ENCODE measurements at places on chromosomes 12 and 14.

- DNase-seq, result no peak
These were observed 192.1 kb downstream of the TMEM132C start for GRCh38 chr12:128459067-128459466.

DNA sequence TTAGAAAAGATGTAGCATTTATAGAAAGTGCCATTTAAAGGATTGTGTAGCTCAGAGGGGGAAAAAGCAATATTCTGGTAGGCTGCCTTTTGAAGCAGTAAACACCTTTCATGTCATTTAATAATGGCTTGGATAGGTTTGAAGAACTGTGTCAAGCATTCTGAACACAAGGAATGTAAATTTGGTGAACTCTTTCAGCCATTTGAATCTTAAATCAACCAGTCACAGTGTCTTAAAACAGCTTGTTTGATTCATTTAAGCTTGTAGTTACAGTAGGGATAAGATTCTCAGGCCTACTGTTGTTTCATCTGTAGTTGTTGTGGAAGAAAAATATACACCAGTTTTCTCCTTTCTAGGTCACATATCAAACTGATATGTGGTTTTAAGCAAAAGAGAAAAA, 299.4 kb upstream of the NOVA1 start:
- no peak for DNase-seq

GRCh38 chr12:96497855-96498254, 8.5 kb downstream of the CFAP54 start:
- DNase-seq, result no peak

GRCh38 chr12:563250-563781, 99.9 kb downstream of the NINJ2 start:
- DNase-seq, result peak; percentile 86

DNA sequence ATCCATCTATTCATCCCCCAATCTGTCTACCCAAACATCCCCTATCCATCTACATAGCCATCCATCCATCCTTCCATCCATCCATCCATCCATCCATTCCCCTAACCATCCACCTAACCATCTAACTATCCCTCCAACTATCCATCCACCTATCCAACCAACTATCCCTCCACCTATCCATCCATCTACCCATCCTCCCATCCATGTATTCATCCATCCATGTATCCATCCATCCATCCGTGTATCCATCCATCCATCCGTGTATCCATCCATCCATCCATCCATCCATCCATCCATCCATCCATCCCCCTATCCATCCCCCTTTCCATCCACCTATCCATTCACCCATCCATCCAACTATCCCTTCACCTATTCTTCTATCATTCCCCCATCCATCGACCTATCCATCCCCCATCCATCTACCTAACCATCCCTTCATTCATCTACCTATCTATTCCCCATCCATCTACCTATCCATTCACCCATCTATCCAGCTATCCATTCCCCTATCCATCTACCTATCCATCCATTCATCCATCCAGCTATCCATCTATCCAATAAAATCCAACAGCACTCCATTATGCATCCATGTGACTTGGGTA, 131.7 kb downstream of the VRK1 start:
- DNase-seq, result no peak

- no peak for DNase-seq
These were observed 7.1 kb downstream of the BCL11B start for GRCh38 chr14:99264691-99265450.

GRCh38 chr12:47370421-47370820, 290.7 kb upstream of the AMIGO2 start:
- DNase-seq, result no peak

- DNase-seq, result no peak
These were observed 179.6 kb upstream of the PDZRN4 start for GRCh38 chr12:41008472-41008871.

DNA sequence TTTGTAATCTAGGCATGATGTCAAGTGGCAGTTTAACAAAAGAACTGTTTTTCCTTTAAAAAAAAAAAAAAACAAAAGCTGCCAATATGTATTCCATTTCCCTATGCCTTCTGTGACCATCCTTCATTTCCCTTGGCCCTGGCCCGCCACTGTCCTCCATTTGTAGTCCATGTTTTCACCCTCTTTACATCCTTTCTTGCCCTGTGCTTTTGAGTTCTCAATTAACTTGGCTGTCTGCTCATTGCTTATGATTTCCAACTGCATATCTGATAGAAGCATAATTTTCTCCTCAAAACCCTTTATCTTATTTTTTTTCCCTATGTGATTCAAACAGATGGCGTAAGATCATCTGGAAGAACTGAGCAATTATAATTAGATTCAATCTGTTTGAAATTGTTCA, 297.5 kb downstream of the NAV3 start:
- DNase-seq, result no peak

DNA sequence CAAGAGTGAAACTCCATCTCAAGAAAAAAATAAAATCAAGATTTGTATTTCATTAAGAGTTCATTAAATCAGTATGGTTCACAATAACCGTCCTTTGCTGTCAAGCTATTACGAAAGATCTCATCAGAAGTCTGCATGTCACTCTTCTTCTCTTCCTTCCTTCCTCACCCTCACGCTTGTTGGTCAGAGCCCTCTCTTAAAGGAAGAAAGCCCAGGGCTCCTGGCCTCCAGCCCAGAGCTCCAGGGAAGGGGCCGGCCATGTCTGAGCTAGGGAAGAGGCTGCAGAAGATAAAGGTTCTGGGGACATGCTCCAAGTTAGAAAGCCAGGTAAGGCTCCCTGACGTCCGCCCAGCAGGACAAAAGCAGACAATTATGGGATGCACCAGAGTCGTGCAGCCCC, 43.1 kb upstream of the DLK1 start:
- no peak for DNase-seq

DNA sequence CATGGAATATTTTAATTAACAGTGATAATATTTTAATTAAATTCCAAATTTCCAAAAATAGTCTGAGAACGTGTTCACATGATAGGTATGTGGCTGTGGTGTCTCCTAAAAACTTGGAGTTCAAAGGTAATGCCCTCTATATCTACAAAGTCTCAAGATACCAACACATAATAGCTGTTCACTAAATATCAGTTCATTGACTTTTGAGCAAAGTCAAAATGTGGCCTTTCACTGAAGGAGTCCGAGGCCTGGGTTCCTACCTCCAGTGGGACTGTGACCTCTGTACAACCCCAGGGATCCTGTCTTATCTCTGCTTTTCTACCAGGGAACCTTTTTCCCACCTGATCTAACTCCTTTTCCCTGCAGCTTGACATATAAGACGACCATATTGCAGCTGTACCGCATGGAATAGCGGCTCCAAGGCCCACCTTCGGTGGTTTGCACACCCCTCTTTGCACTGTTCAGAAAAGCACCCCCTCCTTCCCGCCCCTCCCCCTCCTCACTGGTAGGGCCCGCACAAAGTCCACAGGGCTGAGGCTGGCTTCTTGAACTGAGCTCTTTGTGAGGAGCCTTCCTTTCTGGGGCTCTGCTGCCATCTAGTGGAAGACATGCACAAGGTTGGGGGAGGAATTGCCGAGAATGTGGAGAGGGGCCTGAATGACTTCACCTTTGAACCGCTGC, 3.1 kb downstream of the CCND2 start:
- DNase-seq, result peak; percentile 90

GRCh38 chr14:65360144-65360784, 52.3 kb upstream of the FUT8 start:
- no peak for DNase-seq

DNA sequence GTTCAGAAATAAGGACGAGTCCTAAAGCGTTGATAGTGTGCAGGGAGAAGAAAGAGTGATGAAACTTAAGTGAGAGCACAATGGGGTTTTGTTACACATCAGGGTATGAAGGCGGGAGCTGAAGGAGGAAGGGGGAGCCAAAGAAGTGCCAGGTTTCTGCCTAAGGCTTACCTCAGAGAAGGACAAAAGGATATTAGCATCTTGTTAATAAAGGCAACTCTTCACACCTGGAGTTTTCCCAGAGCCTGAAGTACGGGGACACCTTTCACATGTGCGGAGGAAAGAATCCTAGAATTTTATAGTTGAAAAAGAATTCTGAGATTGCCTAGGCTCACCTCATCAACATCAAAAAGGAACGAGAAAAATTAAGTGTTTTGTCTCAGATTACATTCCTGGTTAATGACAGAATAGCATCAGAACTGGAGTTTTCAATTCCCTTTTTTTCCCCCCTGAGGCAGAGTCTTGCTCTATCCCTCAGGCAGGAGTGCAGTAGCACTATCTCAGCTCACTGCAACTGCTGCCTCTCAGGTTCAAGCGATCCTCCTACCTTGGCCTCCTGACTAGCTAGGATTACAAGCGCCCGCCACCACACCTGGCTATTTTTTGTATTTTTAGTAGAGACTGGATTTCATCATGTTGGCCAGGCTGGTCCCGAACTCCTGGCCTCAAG, 2.2 kb upstream of the SAV1 start:
- DNase-seq, result no peak

DNA sequence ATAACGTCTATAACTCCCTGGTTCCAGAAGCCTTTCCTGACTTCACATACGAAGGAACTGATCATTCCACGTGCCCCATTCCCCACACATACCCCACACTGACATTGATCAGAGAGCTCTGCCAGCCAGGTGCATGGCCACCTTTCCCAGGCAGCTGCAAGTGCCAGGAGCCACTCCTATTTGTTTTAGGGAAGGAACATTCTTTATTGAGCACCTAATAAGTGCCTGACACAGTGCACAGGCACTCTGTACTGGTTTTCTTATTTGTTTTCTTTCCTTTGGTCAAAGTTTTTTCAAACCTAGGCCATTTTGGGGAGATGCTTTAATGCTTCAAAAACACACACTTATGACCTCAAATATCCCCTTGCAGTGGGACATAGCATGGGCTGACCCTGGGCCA, 50.0 kb downstream of the PITPNM2 start:
- DNase-seq, result no peak

- DNase-seq, result no peak
These were observed 244.3 kb downstream of the EMP1 start for GRCh38 chr12:13440844-13441243.

GRCh38 chr12:49882248-49882850, 21.4 kb downstream of the FAIM2 start:
- no peak for DNase-seq

DNA sequence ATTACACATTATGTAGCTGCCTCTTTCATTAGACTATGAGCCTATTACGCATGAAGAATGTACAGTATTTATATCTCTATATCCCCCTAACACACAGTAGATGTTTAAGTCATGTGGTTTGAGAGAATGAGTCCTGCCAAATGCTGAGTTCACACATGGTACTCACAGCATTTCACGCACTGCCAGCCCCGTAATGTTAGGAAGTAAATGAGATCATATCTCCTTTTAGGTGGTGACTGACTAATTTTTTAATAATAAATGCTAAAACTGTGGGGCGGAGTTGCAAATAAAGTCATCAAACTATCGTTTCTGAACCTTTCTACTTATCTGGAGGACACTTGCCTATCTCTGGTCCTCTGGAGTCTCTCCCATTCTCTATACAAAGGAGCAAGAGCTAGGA, 343.8 kb downstream of the ADAMTS20 start:
- DNase-seq, result no peak

DNA sequence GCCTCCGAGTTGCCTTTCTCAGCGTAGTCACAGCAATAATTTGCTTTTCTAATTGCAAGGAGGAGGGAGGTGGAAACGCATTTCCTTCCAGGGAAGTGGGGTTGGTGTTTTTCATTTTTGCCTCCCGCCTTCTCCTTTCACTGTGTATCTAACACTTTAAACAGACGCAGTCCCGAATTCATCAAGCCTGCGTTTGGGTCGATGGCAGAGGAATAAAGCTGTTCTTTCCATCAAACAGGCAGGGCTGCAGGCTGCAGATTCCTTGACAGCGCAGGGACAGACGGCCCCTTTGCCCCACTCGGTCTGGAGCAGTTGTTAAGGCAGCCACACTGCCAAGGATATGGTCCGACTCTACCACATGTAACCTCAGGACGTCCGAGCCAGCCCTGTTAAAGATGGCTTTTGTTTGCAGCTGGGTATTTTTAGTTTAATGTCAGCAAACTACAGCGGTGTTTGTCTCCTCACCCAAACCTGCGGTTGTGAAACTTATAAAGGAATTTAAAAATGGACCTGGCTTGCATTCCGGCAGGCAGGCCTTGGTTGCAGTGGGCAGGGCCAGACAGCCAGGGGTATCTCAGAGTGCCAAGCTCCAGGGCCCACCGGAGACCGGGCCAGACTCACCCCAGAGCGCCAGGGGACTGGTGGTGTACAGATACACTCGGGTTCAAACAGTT, 2.1 kb downstream of the CHST11 start:
- DNase-seq, result no peak

- no peak for DNase-seq
These were observed 1387.5 kb downstream of the LRFN5 start for GRCh38 chr14:42994051-42994736.

GRCh38 chr14:90815822-90816662, at the start of gene TTC7B:
TSS of gene TTC7B (minus strand) at chr14:90816430. CDS start at chr14:90816295, 135 bp downstream.
- DNase-seq, result no peak

DNA sequence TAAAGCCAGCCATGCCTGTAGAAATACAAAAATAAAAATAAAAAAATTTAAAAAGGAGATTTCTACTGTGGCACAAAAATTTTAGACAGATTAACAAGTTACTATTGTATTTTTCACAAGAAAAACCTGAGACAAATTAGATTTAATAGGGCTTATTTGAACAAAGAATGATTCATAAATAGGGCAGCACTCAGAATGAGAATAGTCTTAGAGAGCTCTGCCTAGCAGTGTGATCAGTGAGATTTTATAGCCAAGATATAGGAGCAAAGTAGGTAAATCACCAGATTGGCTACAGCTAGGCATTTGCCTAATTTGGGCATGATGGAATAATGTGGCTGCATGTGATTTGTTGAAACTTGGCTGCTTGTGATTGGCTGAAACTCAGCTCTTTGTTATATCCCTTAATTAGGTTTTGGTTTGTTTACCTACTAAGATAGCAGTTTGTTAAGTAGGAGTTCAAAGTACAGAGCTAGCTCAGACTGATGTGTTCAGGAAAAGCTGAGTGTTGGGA, 279.7 kb upstream of the TMTC1 start:
- DNase-seq, result no peak

DNA sequence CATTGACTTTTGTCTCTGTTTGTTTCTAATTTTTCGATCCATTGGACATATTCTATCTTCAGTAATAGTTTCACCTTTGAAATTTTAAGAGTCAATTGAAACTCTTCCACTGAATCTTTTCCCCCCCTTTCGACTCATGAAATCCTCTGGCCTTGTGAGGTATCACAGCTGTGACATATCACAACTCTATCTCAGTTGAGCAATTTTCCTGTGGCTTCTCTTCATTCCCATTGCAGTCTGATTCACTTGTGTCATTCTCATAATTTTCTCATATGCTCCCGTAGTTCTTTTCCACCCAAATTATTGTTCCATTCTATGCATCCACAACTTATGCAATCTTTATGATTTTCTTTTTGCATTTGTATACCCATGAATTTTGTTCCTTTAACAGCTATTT, 261.6 kb downstream of the DACT1 start:
- DNase-seq, result no peak

DNA sequence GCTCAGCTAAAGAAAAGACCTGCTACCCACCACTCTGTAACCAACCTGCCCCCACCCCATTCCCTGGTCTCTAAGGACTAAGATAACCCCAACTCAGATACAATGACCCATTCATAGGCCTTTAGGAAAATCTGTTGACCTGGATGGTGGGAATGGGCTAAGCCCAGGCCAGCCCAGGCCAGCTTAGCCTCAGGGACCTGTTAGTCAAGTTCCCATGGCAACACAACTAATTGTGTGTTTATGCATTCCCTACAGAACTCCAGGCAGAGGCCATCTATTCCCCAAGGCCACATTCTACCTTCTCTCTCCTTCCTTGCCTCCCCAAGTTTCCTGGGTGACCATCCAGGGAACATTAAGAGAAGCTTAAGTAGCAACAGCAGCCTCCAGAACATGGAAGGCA, 16.1 kb upstream of the KRT8 start:
- no peak for DNase-seq

Measured in CD4-positive, alpha-beta T cell treated with Interleukin-6 at 100 ng/mL for 8 hours (primary cell).